ENCODE measurements at places on chromosomes 7 and 10.

DNA sequence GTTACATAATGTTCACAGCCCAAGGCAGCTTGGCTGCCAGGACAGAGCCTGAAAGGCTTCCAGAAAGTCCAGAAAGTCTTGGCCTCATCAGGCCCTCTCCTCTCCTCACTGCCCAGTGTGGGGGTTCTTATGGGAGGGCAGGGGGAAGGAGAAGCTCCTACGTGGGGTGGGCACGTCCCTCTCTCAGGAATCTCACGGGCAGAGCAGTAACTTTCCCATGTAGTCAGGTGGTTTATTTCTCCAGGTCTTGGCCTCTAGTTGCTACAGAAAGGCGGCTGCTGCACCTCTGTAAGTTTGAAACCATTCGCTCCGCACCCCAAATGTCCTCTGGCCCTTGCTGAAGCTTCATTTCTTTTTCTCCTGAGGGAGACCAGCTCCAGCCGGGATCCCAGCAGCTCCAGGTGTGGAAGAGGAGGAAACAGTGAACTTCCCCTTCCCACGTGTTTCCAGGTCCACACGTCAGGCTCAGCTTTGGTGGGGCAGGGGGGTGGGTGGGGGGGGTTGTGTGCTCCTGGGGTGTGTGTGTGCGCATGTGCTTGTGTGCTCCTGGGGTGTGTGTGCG lies 320.3 kb downstream of the WDR37 start:
- no peak for DNase-seq

DNA sequence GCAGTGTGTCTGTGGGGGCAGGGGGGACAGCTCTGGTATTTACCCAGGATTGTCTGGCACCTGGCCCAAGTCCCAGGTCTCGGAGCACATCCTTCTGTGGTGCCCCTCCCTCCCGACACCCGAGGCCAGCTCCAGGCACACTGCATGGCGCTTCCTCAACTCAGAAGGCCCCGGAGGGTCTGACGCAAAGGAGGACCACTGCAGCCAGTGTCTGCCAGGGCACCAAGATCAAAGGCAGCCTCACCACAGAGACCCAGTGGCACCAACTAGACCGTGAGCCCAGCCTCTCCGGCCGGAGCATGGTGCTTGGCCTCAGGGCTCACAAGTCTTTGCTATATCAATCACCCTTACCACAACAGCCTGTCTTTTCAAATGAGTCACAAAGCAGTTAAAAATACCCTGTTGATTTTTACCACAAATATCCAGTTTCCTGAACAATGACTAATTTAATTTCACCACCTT lies 99.3 kb upstream of the DDC start:
- no peak for DNase-seq

GRCh38 chr10:19767876-19768275 lies 48.4 kb upstream of the PLXDC2 start:
- DNase-seq, result no peak

DNA sequence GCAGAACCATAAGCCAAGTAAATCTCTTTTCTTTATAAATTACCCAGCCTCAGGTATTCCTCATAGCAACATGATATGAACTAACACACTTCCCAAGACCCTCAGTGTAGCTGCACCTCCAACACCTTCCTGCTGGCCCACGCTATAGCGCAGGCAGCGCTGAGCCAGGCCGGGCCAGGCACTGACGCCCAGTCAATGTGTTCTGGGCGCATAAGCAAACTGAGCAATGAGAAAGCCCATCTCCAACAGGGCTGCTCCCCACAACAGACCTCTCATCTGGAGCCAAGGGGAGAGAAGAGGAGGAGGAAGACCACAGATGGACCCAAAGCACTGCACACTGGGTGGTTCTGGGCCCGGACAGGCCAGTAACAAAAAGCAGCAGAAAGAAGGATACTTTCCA lies 40.8 kb downstream of the FAM53B start:
- DNase-seq, result no peak

GRCh38 chr7:90599892-90600555 lies 3.9 kb downstream of the CDK14 start:
- no peak for DNase-seq

DNA sequence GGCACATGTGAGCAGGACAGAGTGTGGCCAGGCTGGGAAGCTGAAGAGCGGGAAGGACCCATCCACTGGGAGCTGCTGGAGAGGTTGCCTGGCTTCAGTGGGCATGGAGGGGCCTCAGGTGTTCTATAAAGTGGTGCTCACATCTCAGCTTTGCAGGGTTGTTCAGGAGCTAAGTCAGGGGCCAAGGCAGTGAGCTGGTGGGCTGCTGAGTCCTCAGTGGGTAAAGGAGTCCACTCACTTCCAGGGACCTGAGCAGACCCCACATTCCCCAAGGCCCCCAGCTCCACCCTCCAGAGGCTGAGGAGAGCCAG lies 28.8 kb upstream of the C10orf53 start:
- DNase-seq, result no peak

GRCh38 chr7:52843436-52843835 lies 192.0 kb upstream of the POM121L12 start:
- DNase-seq, result no peak

GRCh38 chr7:42972699-42973500 lies 40.7 kb downstream of the MRPL32 start:
- no peak for DNase-seq

GRCh38 chr7:155856656-155857055 lies 44.4 kb upstream of the SHH start:
- no peak for DNase-seq

- no peak for DNase-seq
Measured at GRCh38 chr10:77993620-77994019, 35.7 kb downstream of the POLR3A start.

GRCh38 chr10:35452847-35453246 lies 116.5 kb downstream of the CCNY start:
- DNase-seq, result no peak

GRCh38 chr10:9096288-9096687 lies 1041.8 kb downstream of the GATA3 start:
- DNase-seq, result no peak

GRCh38 chr7:54738737-54739136 lies 20.3 kb downstream of the SEC61G start:
- no peak for DNase-seq

DNA sequence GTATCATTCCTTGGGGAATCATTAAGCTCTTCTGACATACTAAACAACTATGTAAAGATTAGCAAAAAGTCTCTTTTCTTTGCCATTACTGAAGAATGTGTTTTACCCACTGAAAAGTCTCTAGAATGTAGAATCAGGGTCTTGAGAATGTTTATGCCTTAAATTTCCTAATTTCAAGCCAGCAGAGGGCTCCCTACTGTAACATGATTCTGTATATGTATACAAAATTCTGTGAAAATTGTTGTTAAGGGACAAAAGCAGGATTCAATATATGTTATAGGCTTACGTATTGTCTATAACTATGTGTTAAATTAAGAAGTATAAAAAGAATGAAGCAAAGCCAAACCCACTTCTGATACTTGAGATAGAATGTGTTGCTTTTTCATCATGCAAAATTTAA lies 296.9 kb upstream of the DGKB start:
- no peak for DNase-seq

DNA sequence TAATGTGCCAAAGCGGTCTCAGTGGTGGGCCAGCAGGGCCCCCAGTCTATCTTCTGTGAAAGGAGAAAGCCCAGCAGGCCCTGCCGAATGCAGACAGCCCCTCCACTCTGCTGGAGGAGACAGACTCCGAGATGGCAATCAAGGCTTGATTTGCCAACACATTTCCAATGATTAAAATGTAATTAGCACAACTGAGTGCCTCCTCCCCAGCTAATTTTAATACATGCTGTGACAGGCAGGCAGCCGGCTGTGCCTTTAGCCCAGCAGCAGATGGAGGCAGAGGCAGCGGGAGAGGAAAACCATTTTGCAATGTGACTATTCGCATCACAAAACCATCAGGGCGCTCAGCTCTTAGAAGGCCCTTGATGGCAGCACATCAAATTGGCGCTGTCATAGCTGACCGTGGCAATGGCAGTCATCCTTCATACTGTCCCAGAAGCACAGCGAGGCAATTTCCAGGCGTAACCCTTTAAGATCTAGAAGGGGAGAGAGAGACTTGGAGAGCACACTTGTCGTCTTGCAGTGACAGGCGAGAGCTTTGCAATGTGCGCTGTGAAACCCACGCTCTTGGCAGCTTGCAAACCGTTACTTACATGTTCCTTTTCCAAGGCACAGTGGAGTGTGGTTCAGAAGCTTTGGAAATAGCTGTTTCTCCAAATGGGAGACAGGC lies 714.8 kb upstream of the GALNT17 start:
- no peak for DNase-seq

DNA sequence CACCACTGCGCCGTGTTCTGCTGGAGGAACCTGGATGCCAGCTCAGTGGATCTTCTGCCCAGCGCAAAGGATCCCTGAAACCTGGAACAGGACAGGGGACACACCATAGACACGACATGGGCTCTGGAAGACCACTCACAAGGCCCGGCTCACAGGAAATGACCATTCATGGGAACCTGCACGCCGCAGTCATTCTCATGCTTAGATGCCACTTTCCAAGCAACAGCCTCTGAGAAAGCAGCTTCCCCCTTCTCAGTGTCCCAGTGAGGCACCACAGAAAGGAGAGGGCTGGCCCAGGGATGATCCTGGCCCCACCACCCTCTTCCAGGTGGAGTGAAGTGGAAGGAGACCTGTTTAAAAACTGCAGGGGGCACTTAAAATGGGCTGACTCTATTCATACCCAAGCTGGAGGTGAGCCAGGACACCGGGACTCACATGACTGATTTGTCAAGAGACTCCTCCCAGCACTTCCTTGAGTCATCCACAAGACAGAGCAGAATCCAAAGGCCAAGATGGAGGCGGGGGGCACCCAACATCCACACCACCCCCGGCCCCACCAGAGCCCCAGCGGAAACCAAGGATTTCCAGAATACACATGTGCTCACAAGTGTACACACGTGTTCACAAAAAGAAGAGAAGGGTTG lies 11.2 kb downstream of the CTBP2 start:
- no peak for DNase-seq

DNA sequence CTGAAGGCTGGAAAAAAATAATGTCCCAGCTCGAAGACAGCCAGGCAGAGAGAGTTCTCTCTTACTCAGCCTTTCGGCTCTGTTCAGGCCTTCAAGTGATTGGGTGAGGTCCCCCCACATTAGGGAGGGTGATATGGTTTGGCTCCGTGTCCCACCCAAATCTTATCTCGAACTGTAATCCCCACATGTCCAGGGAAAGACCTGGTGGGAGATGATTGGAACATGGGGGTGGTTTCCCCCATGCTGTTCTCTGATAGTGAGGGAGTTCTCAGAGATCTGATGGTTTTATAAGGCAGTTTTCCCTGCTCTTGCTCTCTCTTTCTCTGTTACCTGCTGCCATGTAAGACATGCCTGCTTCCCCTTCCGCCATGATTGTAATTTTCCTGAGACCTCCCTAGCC lies 36.6 kb upstream of the LEP start:
- DNase-seq, result no peak

- DNase-seq, result no peak
Measured at GRCh38 chr7:66859794-66860645, 61.0 kb upstream of the TMEM248 start.

DNA sequence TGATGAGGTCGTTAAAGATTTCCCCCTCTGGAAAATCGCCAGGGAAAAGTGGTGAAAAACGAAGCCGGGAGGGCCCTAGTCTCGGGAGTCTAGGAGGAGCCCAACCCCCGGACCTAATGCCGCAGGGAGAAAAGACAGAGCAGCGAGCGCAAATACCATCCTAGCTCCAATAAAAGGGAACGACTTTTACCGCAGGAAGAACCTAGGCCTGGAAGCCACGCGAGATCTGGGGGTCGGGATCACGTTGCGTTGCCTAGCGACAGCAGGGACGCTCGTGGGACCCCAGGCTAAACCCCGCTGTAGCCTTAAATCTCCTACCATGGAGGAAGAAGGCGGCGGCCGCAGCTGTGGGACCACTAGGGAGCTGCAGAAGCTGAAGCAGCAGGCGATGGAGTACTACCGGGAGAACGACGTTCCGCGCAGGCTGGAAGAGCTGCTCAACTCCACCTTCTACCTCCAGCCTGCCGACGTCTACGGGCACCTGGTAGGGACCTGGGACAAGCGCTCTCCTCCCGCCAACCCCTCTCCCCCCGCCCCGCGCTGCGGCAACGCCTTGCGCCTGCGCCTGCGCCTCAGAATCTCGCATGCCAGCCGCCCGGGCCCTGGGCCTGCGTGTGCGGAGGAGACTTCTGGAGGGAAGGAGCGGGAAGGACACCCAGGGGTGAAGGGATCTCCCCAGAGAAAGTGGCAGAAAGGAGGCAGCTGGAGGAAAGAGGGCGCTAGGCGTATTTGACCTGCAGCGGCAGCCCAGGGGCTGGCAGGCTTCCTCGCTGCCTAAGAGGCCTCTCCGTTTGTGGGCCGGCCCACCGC lies at the start of gene ENO4:
Gene ENO4 (plus strand): TSS at position 252 of the 810 bp plus-strand sequence. CDS start 68 bp downstream, at position 320.
- no peak for DNase-seq

DNA sequence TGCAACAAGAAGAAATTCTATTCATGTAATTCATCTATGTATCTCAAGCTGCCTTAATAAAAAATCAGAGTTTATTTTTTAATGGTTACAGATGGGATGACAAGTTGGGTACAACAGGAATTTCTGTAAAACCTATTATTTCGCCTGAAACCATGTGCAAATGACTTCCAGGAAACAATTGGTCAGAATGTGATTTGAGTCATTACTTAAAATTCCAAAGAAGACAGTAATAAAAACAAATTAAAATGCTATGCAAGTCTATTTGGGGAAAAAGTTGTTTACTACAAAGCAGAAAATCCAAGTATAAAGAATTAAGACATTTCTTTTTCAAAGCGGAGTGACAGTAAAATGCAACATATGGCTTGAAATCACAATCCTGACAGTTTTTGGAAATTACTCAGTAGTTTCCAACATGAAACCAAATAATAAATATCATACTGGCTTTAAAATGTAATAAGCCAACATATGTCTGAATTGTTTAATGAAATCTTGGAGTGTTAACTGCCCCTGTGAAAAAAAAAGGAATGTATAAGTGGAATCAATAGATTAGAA lies 41.5 kb upstream of the SEMA3C start:
- DNase-seq, result no peak

- no peak for DNase-seq
Measured at GRCh38 chr7:106057962-106058927, 53.9 kb downstream of the SYPL1 start.

GRCh38 chr7:29177963-29178600 lies 16.5 kb upstream of the CHN2 start:
- DNase-seq, result no peak

DNA sequence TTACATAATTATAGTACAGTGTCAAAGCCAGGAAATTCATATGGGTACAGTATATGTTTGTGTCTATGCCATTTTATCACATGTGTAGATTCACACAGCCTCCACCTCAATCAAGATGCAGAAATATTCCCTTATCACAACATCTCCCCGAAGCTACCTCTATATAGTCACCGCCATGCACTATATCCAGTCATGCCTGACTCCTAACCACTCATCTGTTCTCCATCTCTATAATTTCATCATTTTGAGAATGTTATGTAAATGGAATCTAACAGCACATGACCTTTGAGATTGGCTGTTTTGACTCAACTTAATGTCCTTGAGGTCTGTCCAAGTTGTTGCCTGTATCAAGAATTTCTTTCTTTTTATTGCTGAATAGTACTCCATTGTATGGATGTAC lies 22.3 kb upstream of the SLC25A13 start:
- no peak for DNase-seq
